ENCODE measurements at places on chromosomes 16 and 17. TPM values are rescaled to one million over a fixed set of nuclear protein-coding genes. Genes with fewer than 3 reads are reported as not detected.

GRCh38 chr17:7207120-7208001, 12.3 kb downstream of the DLG4 start:
- peaks cover 2% of the 10 kb centered on the region for H3K36me3 ChIP-seq

ZPBP2 gene
- not detected for total RNA-seq

GRCh38 chr16:89354325-89354724, 136.0 kb downstream of the ANKRD11 start:
- no peak for DNase-seq
- no peaks in the 10 kb centered on the region for H3K27me3 ChIP-seq
- peak overlapping the region; percentile 51 for H3K27ac ChIP-seq
- peaks cover 53% of the 10 kb centered on the region for H3K36me3 ChIP-seq
- H3K4me1 ChIP-seq = peaks cover 93% of the 10 kb centered on the region
- H3K4me3 ChIP-seq = no peak overlapping the region

- no peaks in the 10 kb centered on the region for H3K27me3 ChIP-seq
- H3K27ac ChIP-seq = no peak overlapping the region
- H3K4me3 ChIP-seq = no peak overlapping the region
- H3K4me1 ChIP-seq = peaks cover 15% of the 10 kb centered on the region
- no peak for DNase-seq
- peaks cover 4% of the 10 kb centered on the region for H3K36me3 ChIP-seq
Observed at GRCh38 chr17:72977771-72978417, 114.6 kb downstream of the SLC39A11 start.

IRX5 gene
- not detected for total RNA-seq

CAVIN1 gene
- total RNA-seq = 2.0 TPM

DNA sequence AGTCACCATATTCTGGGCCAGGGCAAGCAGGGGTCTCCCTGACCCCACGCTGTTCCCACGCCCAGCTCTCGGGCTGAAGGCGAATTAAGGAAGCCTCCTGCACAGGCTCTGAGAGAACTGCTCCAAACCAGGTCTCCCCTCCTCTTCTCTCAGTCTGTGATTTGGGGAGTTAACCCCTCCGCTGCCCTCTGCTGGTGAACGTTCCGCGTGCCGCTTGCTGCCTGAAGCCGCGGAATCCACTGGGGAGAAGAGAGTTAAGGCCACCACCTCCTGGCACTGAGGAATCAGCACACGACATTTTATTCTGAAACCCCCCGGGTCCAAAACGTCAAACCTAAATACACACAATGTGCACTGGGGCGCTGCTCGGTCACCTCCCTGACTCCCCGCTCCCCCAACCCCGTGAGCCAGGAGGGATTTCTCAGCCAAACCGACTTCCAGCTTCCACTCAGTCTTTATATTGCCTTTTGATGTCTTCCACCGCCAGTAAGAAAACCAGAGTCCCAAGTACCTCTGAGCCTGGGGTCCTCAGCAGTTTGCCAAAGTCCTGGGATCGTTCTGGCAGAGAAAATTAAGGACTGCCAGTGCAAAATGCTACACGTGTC, 54.4 kb upstream of the RCVRN start:
- H3K4me3 ChIP-seq = no peak overlapping the region
- H3K4me1 ChIP-seq = no peaks in the 10 kb centered on the region
- H3K36me3 ChIP-seq = no peaks in the 10 kb centered on the region
- H3K27me3 ChIP-seq = no peaks in the 10 kb centered on the region
- peak; percentile 53 for DNase-seq

DNA sequence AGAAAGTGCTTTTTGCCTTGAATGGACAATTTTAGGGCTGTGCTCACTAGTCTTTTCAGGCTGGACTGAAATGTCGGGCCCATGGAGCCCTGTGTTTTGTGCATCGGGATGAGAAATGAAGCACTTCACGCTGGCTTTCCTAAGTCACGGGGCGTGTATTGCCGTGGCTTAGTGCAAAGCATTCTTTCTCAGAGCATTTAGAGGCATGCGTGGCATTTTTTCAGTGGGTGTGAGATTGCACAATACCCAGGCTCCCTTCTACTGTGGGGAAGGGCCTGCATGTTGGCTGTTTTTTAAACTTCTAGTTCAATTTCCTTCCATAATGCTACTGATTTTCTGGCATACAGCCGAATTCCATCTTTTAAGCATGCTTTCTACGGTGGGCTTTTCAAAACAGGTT, 12.6 kb upstream of the POLR3E start:
- H3K36me3 ChIP-seq = peaks cover 45% of the 10 kb centered on the region
- H3K27ac ChIP-seq = no peak overlapping the region
- H3K4me3 ChIP-seq = no peak overlapping the region
- DNase-seq = no peak
- no peaks in the 10 kb centered on the region for H3K27me3 ChIP-seq

TLCD1 gene
- 2.8 TPM for total RNA-seq

SLC38A8 gene
- not detected for total RNA-seq

GRCh38 chr17:6450926-6451832, 6.9 kb downstream of the PIMREG start:
- H3K36me3 ChIP-seq = peaks cover 3% of the 10 kb centered on the region
- no peak for DNase-seq
- peaks cover 12% of the 10 kb centered on the region for H3K27me3 ChIP-seq
- H3K4me3 ChIP-seq = no peak overlapping the region
- no peak overlapping the region for H3K27ac ChIP-seq
- peaks cover 1% of the 10 kb centered on the region for H3K4me1 ChIP-seq

MYH2 gene
- not detected for total RNA-seq

HSPB9 gene
- 0.16 TPM for total RNA-seq

STX1B gene
- total RNA-seq = 2.2 TPM

GRCh38 chr17:64639516-64639915, 22.6 kb downstream of the SMURF2 start:
- no peak overlapping the region for H3K27ac ChIP-seq
- H3K27me3 ChIP-seq = no peaks in the 10 kb centered on the region
- peaks cover 26% of the 10 kb centered on the region for H3K4me1 ChIP-seq
- no peak overlapping the region for H3K4me3 ChIP-seq
- peaks cover 20% of the 10 kb centered on the region for H3K36me3 ChIP-seq

- no peak for DNase-seq
- no peak overlapping the region for H3K4me3 ChIP-seq
Observed at GRCh38 chr16:85383836-85384832, 229.0 kb upstream of the GSE1 start.

GRCh38 chr16:68737046-68737729, at the start of gene CDH1:
TSS of gene CDH1 (plus strand) at chr16:68737292. CDS start at chr16:68737416, 124 bp downstream.
- DNase-seq = peak; percentile 37
- peaks cover 5% of the 10 kb centered on the region for H3K4me1 ChIP-seq
- peaks cover 32% of the 10 kb centered on the region for H3K27me3 ChIP-seq
- H3K27ac ChIP-seq = no peak within 1 kb of the TSS
- H3K4me3 ChIP-seq = peak within 1 kb of the TSS; percentile 18
- peaks cover 2% of the 10 kb centered on the region for H3K36me3 ChIP-seq

DNA sequence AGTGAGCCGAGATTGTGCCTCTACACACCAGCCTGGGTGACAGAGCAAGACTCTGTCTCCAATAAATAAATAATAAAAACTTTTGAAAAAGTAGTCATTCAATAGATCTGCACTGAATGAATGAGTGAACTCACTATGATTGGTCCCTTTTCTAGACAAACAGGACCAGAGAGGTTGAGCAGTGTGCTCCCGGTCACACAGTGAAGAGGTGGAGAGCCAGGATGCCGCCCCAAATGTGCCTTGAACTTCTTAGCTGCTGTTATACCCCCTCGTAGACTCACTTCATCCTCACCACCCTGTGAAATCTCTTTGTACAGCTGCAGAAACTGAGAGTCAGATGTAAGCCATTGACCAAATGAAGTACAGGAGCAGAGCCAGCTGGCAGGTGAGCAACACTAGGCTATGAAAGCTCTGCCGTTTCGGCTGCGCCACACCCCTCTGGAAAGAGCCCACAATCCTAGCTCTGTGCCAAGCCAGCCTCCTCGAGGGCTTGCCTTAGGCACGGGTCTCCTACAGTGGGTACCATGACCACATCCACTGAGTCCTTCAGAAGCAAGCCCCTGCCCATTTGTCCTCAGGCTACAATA, 7.8 kb upstream of the KIAA0513 start:
- no peak overlapping the region for H3K27ac ChIP-seq
- H3K4me1 ChIP-seq = peaks cover 16% of the 10 kb centered on the region
- no peak overlapping the region for H3K4me3 ChIP-seq

SPNS2 gene
- total RNA-seq = 4.2 TPM

GRCh38 chr17:386141-386876, 33.7 kb upstream of the RPH3AL start:
- DNase-seq = peak; percentile 70
- peaks cover 34% of the 10 kb centered on the region for H3K27me3 ChIP-seq
- H3K4me1 ChIP-seq = peaks cover 14% of the 10 kb centered on the region
- H3K27ac ChIP-seq = no peak overlapping the region
- peak overlapping the region; percentile 75 for H3K4me3 ChIP-seq

DNA sequence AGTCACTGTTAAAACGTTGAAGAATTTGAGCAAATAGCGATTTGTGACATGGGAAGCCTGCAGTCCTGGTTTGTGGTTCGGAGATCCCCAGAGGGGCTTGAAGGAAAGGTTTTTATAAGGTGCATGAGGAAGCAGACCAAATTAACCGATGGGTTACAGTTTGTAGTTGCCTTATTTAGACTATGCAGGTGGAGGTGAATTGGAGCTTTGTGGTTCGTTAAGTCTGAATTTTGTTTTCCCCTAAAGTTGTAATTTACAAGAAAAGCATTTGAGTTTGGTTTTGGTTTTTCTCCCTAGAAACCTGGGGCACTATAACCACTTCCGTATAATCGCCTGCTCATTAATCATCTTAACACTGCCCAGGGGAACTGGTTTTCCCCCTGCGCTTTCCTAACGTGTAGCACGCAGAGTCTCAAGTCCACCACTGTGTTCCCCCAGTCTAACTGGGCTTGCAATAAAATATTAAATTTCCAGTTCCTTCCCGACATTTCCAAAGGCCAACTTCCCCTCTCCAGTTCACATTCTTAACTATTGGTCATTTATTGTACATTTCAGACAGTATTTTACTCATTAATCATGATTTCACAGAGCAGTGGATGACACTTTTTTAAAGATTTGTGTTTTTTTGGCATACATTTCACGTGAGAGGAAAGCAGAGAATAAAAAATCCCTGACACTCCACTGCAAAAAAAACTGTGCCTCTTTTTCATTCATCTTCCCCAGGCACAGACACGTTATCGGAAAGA, 932 bp downstream of the ZNF267 start:
- H3K27me3 ChIP-seq = no peaks in the 10 kb centered on the region
- peak; percentile 43 for DNase-seq
- peaks cover 66% of the 10 kb centered on the region for H3K36me3 ChIP-seq
- H3K4me3 ChIP-seq = peak overlapping the region; percentile 90
- peaks cover 80% of the 10 kb centered on the region for H3K4me1 ChIP-seq

DNA sequence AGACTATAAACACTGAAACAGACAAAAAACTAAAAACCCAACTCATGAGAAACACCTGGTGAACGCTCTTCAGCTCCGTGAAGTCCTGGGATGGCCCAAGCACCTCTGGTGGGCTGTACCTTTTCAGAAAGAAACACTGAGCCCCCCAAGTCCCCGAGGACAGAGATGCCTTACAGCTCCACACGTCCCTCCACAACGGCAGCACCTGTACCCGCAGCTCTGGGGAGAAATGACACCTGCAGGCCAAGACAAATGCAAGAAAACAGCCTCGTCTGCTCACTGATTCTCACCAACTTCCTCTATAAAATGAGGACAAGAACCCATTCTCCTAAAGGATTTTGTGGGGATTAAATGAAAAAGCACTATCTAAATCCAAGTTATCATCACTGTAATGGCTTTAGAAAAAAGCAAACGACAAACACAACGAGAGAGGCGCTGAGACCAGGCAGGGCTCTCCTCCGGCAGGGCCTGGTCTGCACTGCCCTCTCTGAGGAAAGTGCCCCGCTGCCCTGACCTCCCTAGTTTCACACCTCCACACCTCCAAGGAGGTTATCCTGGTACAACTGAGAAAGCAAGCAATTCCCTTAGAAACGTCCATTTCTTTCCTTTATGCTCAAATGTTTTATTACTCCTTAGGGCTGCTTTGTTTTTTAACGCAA, 114.9 kb downstream of the ZNF778 start:
- peaks cover 15% of the 10 kb centered on the region for H3K36me3 ChIP-seq
- DNase-seq = no peak
- peak overlapping the region; percentile 17 for H3K4me3 ChIP-seq

GRCh38 chr17:36475346-36475970, 11.0 kb upstream of the ZNHIT3 start:
- no peak overlapping the region for H3K27ac ChIP-seq
- H3K4me1 ChIP-seq = no peaks in the 10 kb centered on the region
- peaks cover 22% of the 10 kb centered on the region for H3K27me3 ChIP-seq
- no peak for DNase-seq

PITPNM3 gene
- total RNA-seq = 0.68 TPM

All from activated CD8-positive, alpha-beta T cell treated with anti-CD3 and anti-CD28 coated beads, Interleukin-2, amount 10 ng/mL, durations not matched to agents 7 days and 5 days (primary cell).